HFFc6 (cell line): ENCODE measurements at places on chromosomes 5 and 9.

GRCh38 chr5:2833556-2833955 is 82.1 kb upstream of the IRX2 start:
- H3K36me3 ChIP-seq: no peaks in the 10 kb centered on the region
- no peaks in the 10 kb centered on the region for H3K27me3 ChIP-seq
- no peak overlapping the region for H3K27ac ChIP-seq
- no peak for DNase-seq

DNA sequence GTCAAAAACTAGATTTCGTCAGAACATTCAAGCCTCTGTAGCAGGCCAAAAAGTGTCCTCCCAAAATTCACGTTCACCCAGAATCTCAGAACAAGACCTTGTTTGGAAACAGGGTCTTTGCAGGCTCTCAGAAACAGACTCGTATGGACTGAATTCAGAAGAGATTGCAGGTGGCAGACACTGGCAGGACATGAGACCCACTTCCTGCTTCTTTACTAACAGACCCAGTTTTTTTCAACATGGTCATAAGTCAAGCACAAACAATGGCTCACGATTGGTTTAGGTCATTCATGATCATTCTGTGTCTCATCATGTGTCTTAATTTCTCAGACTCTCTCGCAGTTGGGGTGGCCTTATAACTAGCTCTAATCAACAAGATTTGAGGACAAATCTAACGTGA is 5.4 kb upstream of the TENT4A start:
- no peak overlapping the region for H3K27ac ChIP-seq
- peaks cover 4% of the 10 kb centered on the region for H3K27me3 ChIP-seq
- peaks cover 65% of the 10 kb centered on the region for H3K4me1 ChIP-seq

DNA sequence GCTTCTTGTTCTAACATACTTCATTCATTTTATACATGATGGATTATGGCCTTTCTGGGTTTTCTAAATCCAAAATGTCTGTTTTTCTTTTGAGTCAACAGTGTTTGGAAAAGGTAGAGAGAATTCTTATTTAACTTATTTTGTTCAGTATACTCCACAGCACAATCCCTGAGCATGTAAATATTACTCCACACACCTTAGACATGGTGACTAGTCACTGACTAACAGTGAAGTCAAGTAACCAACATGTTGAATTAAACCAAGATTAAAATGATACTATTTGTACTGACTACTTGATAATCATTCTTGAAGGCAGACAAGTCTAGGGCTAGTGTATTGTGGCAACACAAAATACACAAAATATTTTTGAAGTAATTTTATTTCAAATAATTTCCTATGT is 55.0 kb downstream of the HAPLN1 start:
- H3K4me1 ChIP-seq: no peaks in the 10 kb centered on the region
- no peaks in the 10 kb centered on the region; the same call in 1 of the 2 replicates for H3K27me3 ChIP-seq

- peaks cover 5% of the 10 kb centered on the region; the same call in 1 of the 2 replicates for H3K4me1 ChIP-seq
- no peaks in the 10 kb centered on the region; the same call in 1 of the 2 replicates for H3K27me3 ChIP-seq
- H3K27ac ChIP-seq: no peak overlapping the region
- H3K36me3 ChIP-seq: no peaks in the 10 kb centered on the region
Measured at GRCh38 chr9:125416517-125416916, 154.9 kb downstream of the GAPVD1 start.

- no peak for DNase-seq
- H3K27me3 ChIP-seq: no peaks in the 10 kb centered on the region
- H3K36me3 ChIP-seq: peaks cover 43% of the 10 kb centered on the region
Measured at GRCh38 chr9:98108531-98109031, 10.4 kb downstream of the TRIM14 start.

DNA sequence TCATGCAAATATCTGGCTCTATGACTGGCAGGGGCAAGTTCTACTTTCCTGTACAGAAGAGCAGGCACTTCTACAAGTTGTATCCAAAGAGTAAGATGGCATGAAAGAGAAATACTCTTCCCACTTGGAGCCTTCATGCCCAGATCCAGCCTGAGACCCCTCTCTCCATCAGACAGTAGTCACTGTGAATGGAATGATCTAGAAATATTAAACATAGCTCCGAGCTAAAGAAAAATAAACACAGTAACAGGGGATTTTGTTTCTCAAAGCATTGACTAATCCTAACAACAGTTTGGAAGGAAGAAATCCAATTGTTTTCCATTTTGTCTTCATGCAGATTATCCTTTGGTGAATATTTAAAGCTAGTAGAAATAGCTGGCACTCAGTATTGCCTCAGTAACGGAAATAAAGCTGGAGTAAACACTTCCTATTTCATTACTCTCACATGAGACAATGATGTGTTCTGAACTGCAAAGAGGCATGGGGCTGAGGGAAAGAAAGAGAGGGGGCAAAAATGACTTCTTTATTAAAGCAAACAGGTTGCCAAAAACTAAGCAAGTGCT is 100.0 kb downstream of the SEMA5A start:
- DNase-seq: no peak
- H3K4me1 ChIP-seq: peaks cover 52% of the 10 kb centered on the region
- H3K27ac ChIP-seq: peak overlapping the region; percentile 46; the same call in 1 of the 2 replicates
- no peaks in the 10 kb centered on the region for H3K27me3 ChIP-seq
